ENCODE measurements at places on chromosomes 6 and 20.

GRCh38 chr20:15446373-15446772 lies 1109.0 kb upstream of the FLRT3 start:
- DNase-seq = no peak

GRCh38 chr6:136181861-136182260 lies 68.2 kb downstream of the MTFR2 start:
- DNase-seq = no peak

DNA sequence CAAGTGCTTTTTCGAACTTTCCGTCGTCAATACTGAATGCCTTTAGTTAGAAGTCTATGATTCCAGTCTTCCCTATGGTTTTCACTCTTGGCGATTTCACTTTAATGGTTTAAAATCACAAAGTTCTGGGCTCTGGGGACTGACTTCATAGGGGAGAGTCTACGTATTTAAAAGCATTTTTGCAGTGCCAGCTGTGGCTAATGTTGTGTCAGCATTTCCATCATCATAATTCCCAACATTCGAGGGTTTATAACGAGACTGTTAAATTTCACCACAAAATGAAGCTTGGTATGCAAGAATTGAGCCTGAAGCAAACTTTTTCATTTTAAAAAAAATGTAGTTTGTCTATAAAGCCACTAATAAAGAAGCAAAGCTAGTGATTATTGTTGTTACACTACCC lies 242.7 kb downstream of the SOX4 start:
- DNase-seq = no peak

- DNase-seq = no peak
These were observed 105.8 kb downstream of the CARMIL1 start for GRCh38 chr6:25384967-25385366.

DNA sequence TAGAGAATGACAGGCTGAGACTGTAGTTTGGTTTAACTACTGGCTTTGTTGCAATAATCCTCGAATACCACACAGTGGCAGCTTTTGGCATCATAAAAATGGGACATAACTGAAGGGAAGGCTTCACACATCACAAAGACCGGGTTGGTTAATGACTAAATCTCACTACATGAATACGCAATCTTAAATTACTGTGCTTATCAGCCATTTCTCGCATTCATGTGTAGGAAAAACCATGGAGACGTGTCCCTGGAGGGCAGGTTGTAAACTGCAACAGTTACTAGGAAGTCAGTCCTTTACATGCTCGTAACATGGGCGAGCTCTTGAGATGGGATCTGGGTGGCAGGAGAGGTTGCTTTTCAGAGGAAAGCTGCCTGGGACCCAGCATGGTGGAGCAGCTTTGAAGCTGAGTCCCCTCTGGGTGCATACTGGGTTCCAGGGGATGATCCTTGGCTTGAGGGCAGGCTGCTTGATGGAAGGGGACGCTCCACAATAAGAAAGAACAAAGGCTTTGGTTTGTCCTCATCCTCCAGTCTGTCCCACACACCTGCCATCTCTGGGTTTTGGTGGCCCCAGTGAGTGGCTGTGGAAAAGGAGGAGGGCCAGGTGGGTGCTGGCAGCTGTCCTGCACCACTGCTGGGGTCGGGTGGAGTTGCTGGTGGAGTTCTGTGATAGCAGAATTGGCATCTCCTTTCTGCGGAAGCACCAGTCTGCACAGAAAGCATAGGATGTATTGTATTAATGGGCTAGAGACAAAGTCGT lies 2.1 kb downstream of the RPS21 start:
- DNase-seq = no peak

DNA sequence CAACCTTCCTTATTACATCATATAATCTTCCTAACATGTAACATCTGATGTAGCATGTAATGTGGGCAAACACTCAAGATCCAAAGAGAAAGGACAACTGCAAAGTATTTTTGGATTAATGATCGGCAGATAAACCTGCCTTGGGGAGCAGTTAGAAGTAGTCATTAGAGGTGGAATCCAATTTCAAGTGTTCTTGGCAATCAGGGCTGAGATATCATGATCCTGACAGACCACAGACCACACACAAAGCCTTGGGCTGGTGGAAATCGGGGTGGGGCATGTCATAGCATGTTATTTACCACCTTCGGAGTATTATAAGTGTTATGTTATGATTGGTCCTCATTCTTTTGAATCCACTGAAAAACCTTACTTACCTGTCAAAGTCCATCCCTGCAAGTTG lies 16.3 kb downstream of the NCOA5 start:
- DNase-seq = no peak

DNA sequence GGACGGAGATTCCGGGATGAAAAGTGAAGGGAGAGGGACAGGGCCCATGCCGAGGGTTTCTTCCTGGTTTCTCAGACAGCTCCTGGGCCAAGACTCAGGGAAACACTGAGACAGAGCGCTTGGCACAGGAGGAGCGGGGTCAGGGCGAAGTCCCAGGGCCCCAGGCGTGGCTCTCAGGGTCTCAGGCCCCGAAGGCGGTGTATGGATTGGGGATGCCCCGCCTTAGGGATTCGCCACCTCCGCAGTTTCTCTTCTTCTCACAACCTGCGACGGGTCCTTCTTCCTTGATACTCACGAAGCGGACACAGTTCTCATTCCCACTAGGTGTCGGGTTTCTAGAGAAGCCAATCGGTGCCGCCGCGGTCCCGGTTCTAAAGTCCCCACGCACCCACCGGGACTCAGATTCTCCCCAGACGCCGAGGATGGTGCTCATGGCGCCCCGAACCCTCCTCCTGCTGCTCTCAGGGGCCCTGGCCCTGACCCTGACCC lies 55.0 kb upstream of the HLA-A start:
- DNase-seq = no peak

DNA sequence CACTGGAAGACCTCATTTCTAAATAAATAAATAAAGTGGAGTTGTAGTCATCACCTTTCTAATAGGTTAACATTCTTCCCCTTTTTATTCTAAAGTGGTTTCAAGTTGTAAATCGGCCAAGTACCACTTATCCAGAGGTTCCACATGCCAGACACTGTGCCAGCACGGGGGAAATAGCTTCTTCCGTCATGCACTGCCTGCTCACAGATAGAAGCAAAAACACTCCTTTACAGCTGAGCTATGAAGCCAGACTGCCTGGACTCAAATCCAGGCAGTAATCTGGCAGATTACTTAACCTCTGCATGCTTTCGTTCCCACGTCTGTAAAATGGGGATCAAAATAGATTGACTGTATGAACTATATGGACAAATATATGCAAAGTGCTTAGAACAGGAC lies 17.2 kb upstream of the SCML4 start:
- DNase-seq = no peak

- no peak for DNase-seq
These were observed 16.7 kb downstream of the TSBP1 start for GRCh38 chr6:32355018-32355417.

- DNase-seq = no peak
These were observed 21.5 kb upstream of the SLC9A8 start for GRCh38 chr20:49791165-49791564.

GRCh38 chr20:35329435-35330139 lies 37.4 kb upstream of the FAM83C start:
- no peak for DNase-seq

GRCh38 chr6:123663436-123663835 lies 26.7 kb upstream of the TRDN start:
- DNase-seq = no peak

Data from NCI-H510A (cell line).